ENCODE measurements at places on chromosomes 12 and 14.

- DNase-seq, result no peak
Measured at GRCh38 chr12:107759410-107759809, 1.5 kb downstream of the PRDM4 start.

GRCh38 chr12:111390910-111391309 is 14.8 kb upstream of the SH2B3 start:
- no peak for DNase-seq

DNA sequence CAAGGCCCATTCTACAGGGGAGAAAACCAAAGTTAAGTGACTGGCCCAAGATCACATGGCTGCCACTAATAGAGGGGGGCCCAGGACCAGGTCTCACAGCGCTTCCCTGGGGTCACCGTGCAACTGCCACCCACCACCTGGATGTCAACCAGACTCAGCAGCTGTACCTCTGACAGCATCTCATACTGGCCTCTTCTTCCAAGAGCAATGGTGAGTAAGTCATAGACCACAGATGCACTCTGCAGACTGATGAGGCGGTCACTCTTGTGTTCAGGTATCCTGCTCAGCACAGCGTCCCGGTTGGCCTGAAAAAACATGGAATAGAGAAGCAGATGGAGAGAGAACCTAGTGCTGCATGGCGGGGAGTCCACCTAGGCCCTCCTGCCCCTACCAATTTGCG is 139.9 kb downstream of the TTC7B start:
- no peak for DNase-seq

GRCh38 chr14:102900631-102901571 is 21.6 kb upstream of the AMN start:
- DNase-seq, result no peak

DNA sequence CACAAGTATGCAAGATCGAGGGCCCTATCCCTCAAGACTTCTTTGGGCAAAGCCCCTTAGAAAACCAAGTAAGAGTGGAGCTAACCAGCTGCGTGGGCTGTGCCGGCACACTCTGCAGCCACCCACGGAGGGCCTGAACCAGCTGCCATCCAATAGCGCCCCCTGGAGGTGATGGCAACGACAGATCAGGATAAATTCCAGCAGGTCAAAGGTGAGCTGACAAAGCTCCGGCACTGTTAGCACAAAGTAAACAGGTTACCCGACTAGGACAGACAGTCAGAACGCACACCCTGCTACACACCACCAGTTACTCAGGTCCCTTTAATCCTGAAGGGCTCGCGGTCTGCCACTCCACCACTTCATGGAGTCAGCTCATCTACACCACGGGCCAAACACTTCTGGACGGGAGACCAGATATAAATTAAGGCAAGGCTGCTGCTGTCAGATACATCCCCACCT is 4.9 kb downstream of the ZBTB39 start:
- DNase-seq, result peak; percentile 46

DNA sequence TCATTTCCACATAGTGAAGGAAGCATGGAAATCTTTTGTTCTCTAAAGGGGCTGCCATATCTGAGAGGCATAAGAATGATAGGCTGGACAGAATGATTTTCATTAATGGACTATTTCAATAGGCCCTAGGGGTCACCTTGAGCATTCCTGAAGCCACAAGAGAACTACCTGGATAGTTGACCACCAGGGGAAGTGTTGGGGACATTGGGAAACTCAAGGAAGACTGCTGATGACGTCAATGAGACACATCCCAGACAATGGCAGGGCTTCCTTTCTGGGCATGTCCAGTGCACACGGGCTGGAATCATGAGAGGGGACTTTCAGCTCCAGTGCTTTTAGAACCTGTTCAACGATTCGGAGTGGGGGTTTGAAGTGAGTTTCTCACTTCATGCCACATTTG is 48.8 kb upstream of the CHST11 start:
- no peak for DNase-seq

Measured in H1 (cell line).